SK-N-DZ (cell line): ENCODE measurements at places on chromosomes 4 and X.

GRCh38 chr4:83231620-83232076 is 53.0 kb downstream of the COQ2 start:
- no peak for DNase-seq

DNA sequence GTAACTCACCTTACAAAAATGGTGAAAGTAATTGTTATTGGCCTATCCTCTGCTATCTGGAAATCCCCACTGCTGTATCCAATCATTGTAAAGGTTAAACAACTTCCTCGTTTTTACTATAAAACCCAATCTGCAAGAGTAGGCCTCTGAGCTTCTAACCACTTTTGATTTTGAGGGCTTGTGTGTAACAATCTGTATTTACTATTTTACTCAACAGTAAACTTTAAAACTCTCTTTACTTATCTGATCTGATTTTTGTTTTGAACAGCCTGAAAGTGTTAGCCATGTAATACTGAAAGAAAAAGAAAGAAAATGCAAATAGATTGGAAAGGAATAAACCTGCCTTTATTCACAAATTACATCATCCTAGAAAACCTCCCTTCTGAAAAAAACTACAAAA is 63.1 kb downstream of the SLC10A7 start:
- DNase-seq, result no peak

DNA sequence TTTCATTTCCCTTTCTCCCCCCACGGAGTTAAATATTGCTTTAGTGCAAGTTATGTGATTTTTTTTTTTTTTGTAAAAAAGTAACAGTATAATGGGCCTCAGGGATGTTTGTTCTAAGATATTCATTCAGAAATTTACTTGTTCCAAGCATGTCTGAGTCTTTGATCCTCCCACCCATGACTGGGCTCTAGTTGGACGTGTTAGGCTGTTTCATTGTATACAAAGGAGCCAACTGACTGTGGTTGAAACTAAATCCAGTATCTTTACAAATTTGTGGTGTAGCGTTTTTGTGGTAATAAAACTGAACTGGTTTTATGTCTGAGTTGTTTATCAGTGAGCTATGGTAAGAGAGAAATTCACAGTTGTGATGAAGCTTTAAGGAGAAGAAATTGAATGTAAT is 74.1 kb downstream of the DOCK11 start:
- no peak for DNase-seq

DNA sequence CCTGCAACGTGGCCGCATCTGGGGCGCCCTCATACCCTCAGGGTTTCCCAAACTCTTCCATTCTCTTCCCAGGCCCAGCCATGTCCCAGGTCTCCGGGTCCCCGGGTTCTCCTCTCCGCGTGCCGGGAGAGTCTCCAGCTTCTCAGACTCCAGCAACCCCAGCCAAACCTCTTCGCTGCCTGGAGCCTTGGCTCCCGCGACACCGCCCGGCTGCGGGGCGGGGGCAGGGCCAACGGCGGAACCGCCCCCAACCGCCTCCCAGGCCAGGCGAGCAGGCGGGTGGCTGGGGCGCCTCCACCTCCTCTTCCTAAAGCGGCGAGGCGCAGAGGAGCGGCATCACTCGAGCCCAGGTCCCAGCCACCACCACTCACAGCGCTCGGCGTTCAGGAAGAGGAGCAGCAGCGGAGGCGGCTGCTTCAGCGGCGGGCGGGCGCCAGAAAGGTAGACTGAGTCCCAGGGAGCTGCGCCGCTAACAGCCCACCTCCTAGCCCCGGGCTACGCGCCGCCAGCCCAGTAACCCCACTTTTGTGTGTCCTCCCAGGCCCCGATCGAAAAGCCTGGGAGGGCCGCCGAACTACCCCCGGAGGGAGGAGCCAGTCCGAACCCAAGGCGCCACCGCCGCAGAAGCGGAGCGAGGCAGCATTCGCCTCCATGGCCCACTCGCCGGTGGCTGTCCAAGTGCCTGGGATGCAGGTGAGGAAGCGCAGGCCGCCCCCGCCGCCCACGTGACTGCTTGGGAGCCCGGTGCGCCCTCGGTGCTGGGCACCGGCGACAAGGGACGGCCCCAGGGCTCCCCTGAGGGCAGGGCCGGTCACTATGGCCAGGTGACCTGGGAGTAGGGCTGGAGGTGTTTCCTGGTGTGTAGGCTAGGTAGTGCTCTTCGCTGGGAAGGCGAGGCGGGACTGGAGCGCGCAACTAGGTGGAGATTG is at the start of gene STK26:
STK26 (plus strand) TSS at position 336 of the 929 bp plus-strand sequence; CDS start at position 652, 316 bp downstream.
- DNase-seq, result peak; percentile 7

GRCh38 chr4:99207911-99208718 is 10.9 kb downstream of the ADH6 start:
- no peak for DNase-seq

GRCh38 chr4:38180456-38180855 is 220.3 kb downstream of the PTTG2 start:
- no peak for DNase-seq

GRCh38 chrX:23749576-23749975 is 6.5 kb upstream of the ACOT9 start:
- no peak for DNase-seq
